ENCODE measurements at places on chromosomes 4 and X.

- DNase-seq, result no peak
Measured at GRCh38 chrX:106484233-106484632, 127.5 kb upstream of the RADX start.

- peak; percentile 21 for DNase-seq
Measured at GRCh38 chrX:134782796-134783195, 124.5 kb upstream of the PLAC1 start.

DNA sequence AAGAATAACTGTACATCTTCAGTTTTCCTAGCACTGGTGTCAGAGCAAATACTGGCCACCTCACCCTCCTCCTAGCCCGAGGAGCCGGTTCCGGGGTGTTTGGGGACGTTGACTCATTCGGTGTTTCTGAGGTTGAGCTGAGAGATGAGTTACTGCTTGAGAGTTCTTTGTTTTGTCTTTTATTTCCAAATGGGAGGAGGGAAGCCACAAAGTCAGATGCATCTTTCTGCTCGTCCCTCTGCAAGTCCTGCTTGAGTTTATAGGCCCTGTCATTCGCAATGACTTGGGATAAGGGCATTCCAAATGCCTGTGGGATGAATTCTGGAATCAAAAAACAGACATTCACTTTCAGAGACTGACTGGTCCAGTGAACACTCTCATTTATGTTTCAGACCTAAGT lies 77.5 kb downstream of the HCCS start:
- peak; percentile 74 for DNase-seq

DNA sequence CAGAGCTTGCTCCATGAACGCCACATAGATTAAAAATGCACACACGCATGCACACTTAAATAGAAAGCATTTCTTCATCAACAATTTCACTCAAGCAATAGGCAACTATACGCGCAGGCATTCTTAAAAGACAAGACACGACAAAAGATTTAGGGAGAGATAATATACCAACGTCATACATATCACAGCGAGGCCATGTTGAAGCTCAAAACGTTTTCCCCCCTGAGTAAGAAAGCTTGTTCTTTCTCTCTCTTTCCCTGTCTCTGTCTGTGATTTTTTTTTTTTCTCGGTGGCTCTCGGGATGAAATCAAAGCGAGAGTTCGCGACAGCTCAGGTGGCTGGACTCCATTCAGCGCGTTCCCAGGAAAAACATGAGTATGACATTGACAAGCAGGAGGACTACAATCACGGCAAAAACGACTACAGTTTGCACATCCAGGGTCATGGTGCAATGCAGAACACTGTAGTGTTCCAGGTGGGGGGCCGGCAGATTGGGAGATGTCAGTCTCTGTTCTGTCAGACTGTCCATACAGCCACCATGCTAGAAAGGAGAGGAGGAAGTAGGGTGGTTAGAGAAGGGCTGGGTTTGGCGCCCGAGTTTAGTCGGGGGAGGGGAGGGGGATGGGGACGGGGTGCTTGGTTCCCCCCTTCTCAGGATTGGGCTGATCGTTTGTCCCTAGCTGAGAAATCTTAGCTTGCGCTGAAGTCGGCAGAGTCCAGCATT lies 30.7 kb downstream of the ARHGEF9 start:
- peak; percentile 29 for DNase-seq

DNA sequence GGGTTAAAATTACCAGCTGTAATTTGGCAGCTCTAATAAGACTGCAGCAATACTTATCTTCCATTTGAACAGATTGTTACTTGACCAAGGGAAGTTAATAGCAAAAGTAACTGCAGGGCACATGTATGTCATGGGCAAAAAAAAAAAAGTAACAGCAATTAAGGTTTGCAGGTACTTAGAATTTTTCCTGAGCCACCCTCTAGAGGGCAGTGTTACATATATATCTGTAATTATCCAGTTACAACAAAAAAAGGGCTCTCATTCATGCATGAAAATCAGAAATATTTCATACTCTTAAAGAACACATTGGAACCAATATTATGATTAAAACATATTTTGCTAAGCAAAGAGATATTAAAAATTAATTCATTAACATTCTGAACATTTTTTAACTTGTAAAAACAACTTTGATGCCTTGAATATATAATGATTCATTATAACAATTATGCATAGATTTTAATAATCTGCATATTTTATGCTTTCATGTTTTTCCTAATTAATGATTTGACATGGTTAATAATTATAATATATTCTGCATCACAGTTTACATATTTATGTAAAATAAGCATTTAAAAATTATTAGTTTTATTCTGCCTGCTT lies 25.1 kb downstream of the XIAP start:
- DNase-seq, result peak; percentile 30

- DNase-seq, result no peak
Measured at GRCh38 chr4:34893382-34893781, 1350.9 kb downstream of the ARAP2 start.

Data from mammary epithelial cell (primary cell).